HFF-Myc (cell line): ENCODE measurements at places on chromosomes 5 and 9.

DNA sequence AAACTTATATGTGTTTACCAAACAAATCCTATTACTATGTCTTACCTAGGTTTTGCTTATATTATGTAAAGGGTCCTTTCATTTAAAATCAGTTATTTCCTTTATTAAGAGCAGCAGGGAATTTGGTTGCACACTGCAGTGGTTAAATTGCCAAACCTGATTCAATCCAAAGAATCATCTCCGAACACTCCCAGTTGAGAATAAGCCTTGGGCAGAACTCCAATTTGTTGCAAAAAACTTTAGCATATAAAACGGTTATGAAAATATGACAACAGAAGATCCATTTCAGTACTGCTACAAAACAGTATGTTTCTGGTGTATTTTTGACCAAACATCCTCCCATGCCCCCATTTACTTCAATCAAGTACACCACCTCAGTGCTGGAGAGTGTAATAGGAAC lies 587.0 kb upstream of the GRAMD2B start:
- DNase-seq, result no peak

DNA sequence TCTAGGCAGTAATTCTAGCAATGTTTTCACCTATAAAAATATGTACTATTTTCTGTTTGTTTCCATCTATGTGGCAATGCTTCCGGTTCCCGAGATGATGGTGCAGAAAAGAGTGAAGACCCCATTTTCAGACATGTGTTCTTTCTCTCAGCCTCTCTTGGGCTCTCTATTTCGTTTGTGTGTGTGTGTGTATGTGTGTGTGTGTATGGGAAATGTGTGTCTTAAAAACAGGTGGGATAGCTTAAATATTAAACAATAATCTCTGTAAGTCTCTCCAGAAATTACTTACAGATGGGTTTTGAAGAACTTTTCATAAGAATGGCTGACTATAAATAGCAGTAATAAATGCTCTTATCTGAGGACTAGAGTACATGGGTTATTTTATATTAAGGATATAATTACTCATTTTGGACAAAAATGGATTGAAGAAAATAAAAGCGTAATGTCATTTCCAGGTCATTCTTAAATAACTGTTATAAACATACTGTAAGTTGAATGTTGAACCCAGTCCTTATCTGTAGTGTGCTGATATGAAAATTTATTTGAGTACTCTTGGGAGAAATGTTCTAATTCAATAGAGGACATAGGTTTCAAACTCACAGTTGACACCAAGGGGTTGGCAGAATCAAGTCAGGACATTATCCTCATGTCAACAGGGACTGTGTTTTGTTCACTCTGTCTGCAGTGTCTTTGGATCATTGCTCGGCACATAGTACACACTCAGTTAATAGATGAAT lies 31.1 kb downstream of the PCSK5 start:
- DNase-seq, result no peak

DNA sequence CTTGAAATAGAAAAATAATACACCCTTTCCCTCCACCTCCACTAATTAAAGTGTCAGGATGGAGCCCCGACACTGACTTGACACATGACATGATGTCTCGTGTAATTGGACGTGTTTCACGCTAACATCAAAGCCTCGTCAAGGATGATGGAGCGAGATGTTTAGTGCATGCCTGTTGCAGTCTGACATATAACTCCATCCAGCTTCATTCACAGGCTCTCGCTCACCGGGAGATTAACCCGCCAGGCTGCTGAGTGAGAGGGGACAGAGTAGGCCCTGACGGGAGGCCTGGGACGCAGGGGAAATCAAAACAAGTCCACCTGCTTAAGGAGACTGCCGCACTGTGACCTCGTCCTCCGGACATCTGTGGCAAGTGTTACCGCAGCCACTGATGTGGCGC lies 263.5 kb downstream of the SLIT3 start:
- DNase-seq, result no peak

DNA sequence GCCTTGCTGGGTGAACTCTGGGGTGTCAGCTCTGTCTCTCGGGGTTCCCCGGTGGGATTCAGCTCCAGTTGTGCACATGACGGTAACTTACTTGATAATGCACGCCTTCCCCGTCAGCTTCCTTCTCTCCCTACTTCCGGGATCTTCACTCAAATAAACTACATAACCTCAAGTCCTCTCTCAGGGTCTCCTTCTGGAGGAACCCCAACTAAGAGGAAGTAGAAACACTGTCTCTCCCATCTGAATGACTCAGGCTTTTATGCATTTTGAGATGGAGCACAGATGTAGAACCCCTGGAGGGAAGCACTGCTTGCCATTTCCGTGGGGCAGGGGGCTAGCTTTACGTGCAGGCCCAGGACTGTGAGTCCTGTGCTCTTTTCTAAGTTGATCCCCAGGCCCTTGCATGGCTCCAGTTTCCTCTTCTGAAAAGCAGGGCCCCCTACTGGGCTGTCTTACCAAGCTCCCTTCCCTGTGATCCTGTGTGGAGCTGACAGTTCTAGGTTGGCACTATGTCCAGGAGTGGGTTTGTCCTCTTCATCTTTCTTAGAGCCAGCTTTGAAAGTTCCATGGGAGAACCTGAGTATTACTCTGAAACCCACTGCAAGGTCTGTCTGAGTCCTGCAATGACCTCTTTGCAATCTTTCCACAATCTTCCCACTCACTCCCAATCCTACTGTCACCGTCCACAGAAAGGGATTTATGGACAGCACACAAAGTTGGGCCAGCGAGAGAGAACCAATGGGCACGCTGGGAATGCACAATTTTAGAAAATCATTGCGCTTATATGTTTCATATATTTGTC lies 17.7 kb downstream of the S1PR3 start:
- no peak for DNase-seq

DNA sequence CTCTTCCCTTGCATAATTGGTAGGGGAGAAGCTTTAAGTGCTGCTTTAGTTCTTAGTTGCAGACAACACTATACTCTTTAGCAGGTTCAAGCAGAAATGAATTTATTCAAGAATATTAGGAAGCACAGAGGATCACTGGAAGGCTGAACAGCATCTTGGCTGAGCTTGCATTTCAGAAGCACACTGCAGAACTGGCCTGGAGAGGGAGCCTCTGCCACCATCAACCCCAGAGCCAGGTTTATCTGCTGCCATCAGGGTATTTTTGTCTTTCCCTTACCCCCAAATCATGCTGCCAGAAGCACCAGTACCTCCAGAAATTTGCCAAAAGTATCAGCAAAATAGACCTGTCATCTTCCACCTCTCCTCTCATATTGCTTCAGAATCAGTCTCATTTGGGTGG lies 440.7 kb downstream of the DMAC1 start:
- no peak for DNase-seq
